Activated CD4-positive, alpha-beta T cell treated with anti-CD3 and anti-CD28 coated beads for 36 hours (primary cell): ENCODE measurements at places on chromosomes 6 and 20. TPM values are rescaled to one million over a fixed set of nuclear protein-coding genes. Genes with fewer than 3 reads are reported as not detected.

LTB gene
- total RNA-seq: 44.9 TPM

PAK5 gene
- not detected for total RNA-seq

FNDC1 gene
- not detected for total RNA-seq

DNA sequence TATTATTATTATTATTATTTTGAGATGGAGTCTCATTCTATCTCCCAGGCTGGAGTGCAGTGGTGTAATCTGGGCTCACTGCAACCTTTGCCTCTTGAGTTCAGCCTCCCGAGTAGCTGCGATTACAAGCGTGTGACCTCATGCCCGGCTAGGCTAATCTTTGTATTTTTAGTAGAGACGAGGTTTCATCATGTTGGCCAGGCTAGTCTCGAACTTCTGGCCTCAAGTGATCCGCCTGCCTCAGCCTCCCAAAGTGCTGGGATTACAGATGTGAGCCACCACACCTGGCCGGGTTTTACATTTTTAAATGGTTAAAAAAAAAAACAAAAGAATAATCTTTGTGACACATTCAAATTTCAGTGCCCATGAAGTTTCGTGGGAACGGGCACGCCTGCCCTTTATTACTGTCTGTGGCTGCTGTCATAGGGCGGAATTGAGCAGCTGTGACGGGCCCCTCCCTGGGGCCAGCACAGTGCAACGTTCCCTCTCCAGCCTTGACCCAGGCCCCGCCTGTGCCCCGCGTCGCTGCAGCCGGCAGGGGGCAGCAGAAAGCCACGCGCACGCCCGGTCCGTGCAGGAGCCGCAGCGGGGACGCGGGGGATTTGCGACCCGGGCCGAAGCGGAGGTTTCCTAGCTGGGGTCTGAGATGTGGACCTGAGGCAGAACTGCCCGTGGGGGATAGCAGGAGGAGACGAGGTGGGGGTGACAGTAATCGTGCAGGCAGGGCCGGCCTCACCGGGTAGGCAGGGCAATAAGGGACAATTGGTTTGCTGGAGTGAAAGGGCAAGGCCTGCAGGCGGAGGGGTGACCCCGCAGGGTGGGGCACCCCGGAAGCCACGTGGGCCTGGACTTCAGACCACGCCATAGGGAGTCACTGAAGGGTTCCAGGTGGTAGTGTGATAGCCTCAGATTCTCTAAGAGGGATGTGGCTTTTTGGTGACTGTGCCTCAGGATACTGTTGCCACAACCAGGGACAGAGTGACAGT is 54.3 kb downstream of the SYTL3 start:
- H3K4me1 ChIP-seq: peaks cover 13% of the 10 kb centered on the region
- peak; percentile 87 for DNase-seq

- H3K4me3 ChIP-seq: no peak overlapping the region
- H3K27ac ChIP-seq: no peak overlapping the region
- DNase-seq: no peak
- peaks cover 7% of the 10 kb centered on the region for H3K4me1 ChIP-seq
- H3K36me3 ChIP-seq: no peaks in the 10 kb centered on the region
These were observed 114.9 kb upstream of the PTPN1 start for GRCh38 chr20:50395251-50395729.

C20orf141 gene
- not detected for total RNA-seq

DNA sequence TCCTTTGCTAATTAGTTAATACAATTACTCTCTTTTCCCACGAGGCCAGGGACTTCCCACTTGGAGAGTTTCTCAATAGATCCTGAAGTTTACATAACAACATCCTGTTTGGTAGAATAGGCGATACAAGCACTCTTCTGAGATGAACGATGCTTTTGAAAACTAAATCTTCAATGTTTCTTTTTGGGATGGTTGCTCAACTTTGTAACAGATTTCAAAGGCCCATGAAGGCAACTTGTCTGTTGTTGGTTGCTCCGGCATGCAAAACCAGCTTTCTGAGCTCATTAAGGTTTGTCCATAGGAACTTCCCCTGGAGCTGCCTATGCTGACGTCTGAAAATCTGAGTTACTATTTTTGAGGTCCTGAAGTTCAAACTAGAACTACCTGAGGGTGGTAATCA is 25.9 kb upstream of the ROS1 start:
- H3K36me3 ChIP-seq: no peaks in the 10 kb centered on the region
- H3K4me1 ChIP-seq: no peaks in the 10 kb centered on the region
- H3K27ac ChIP-seq: no peak overlapping the region
- no peak for DNase-seq

GRCh38 chr20:41029150-41029901 is 704 bp downstream of the TOP1 start:
- DNase-seq: peak; percentile 65
- H3K4me1 ChIP-seq: peaks cover 51% of the 10 kb centered on the region
- H3K36me3 ChIP-seq: peaks cover 37% of the 10 kb centered on the region
- peak overlapping the region; percentile 92 for H3K27ac ChIP-seq
- H3K4me3 ChIP-seq: peak overlapping the region; percentile 84

OLIG3 gene
- total RNA-seq: not detected

ARMC12 gene
- total RNA-seq: 3.0 TPM

TPX2 gene
- 179 TPM for total RNA-seq

- H3K4me3 ChIP-seq: no peak overlapping the region
- H3K27ac ChIP-seq: no peak overlapping the region
- DNase-seq: no peak
- H3K27me3 ChIP-seq: no peaks in the 10 kb centered on the region
These were observed 135.1 kb downstream of the ZFP64 start for GRCh38 chr20:52056203-52057062.

- H3K27me3 ChIP-seq: no peaks in the 10 kb centered on the region
- peaks cover 46% of the 10 kb centered on the region for H3K36me3 ChIP-seq
- peak; percentile 19 for DNase-seq
- no peak overlapping the region for H3K4me3 ChIP-seq
- peak overlapping the region; percentile 30 for H3K27ac ChIP-seq
- H3K4me1 ChIP-seq: peaks cover 28% of the 10 kb centered on the region
These were observed 16.7 kb upstream of the TBC1D20 start for GRCh38 chr20:478949-479429.

PPIL1 gene
- total RNA-seq: 45.9 TPM

OR12D3 gene
- not detected for total RNA-seq

SLC17A9 gene
- total RNA-seq: 16.2 TPM

DNA sequence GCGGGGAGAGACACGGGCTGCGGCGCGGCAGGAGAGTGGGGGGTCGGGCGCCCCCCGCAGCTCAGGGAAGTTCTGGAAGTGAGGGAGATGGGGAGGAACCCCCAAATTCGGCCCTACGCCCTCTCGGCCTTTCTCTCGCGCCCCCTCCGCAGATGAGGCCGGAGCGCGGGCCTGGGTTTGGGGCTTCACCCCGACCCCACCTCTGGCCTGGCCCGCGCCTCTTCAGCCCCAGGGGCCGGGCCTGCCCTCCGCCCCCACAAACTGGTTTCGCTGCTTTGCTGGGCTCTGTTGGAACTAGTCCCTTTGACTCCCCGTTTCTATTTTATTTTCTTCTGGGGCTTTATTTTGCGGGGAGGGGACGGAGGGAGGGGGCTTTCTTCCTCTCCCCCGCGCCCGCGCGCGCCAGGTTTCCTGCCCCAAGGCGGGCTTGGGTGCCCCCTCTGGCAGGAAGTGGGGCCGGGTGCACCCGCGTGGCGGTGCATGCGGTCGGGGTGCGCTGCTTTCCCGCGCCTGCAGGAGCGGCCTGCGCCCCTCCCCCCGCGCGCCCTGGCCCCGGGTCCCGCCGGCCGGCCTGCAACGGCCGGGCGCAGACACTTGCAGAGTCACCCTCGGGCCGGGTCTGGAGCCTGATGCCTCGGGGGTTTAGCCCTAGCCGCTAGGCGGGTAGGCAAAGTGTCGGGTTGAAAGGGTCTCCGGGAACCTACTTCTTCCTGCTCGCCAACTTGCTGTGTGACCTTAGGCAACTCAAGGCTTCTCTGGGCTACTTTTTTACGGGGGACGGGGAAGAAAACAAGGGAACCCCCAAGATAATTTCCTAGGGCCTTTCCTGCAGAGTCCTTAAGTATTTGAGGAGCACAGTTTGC is 1.3 kb downstream of the HMGA1 start:
- H3K4me1 ChIP-seq: peaks cover 57% of the 10 kb centered on the region
- H3K27ac ChIP-seq: peak overlapping the region; percentile 94
- peak overlapping the region; percentile 85 for H3K4me3 ChIP-seq
- H3K27me3 ChIP-seq: no peaks in the 10 kb centered on the region

DNA sequence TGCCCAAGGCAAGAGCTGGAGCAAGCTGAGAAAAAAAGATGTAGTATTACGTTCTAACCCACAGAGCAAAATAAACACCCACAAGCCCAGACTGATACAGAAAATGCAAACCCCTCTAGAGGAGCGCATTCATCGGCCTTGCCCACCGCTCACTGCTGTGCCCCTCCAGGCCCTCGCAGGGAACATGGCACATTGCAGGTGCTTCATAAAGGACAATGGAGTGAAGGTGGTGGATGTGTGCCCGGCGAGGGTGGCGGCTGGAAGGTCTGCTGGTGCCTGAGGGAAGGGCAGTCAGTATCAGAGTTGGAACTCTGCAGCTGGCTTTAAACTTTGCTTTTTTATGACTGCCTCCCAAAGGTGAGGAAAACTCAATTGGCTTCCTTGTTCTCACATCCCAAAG is 18.5 kb upstream of the IRF4 start:
- H3K27ac ChIP-seq: no peak overlapping the region
- peaks cover 33% of the 10 kb centered on the region for H3K27me3 ChIP-seq
- peaks cover 7% of the 10 kb centered on the region for H3K4me1 ChIP-seq
- no peak overlapping the region for H3K4me3 ChIP-seq

DNA sequence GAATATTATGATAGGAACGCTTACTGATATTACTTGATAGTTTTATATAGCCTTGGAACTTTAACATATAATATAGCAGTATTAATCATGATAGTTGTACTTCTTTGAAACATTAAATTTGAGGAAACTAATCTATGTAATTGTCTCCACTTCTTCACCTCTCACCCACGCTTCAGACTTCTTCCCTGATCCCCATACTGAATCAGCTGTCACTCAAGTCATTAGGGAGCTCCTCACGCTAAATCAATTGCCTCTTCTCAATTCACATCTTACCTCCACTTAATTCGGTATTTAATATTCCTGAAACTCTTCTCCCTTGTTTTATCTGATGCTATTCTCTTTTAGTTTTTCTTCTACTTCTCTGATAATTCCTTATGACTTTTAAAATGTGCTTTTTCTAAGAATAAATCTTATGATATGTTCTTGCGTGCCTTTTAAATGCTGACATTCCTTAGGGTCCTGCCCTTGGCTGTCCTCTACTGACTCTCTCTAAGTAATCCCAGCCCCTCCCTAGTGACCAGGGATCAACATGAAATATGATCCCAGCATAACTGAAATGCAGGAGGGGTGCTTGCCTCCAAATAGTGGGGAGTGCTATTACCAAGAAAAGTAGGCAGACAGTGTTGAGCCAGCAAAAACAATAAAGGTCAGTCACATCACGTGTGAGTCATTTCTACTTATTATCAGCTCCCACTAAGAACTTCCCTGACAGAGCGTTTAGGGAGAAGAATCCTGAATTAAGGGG is 9.9 kb downstream of the ANKRD66 start:
- no peaks in the 10 kb centered on the region for H3K36me3 ChIP-seq
- H3K27me3 ChIP-seq: peaks cover 7% of the 10 kb centered on the region
- no peak overlapping the region for H3K4me3 ChIP-seq
- no peak overlapping the region for H3K27ac ChIP-seq
- H3K4me1 ChIP-seq: no peaks in the 10 kb centered on the region
- DNase-seq: no peak

HLA-DPB1 gene
- 5.2 TPM for total RNA-seq
